ENCODE measurements at places on chromosomes 2 and 18.

DNA sequence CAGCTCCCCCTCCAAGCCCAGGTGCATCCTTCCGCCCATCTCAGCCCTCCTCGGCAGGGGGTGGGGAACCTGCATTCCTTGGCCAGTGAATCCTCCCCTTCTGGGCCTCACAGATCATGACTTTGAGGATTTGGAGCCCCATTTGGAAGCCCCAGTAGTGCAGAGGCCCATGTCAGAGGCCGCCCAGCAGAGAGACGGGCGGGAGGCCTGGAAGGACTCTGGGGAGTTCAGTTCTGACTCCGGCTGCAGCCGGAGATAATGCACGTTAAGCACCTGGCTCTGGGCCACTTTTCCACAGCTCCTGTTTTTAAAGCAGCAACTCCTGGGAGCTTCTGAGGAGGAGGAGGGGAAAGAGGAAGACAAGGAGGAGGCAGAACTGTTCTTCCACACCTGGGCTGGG lies 14.9 kb downstream of the ATOH8 start:
- no peak for DNase-seq

DNA sequence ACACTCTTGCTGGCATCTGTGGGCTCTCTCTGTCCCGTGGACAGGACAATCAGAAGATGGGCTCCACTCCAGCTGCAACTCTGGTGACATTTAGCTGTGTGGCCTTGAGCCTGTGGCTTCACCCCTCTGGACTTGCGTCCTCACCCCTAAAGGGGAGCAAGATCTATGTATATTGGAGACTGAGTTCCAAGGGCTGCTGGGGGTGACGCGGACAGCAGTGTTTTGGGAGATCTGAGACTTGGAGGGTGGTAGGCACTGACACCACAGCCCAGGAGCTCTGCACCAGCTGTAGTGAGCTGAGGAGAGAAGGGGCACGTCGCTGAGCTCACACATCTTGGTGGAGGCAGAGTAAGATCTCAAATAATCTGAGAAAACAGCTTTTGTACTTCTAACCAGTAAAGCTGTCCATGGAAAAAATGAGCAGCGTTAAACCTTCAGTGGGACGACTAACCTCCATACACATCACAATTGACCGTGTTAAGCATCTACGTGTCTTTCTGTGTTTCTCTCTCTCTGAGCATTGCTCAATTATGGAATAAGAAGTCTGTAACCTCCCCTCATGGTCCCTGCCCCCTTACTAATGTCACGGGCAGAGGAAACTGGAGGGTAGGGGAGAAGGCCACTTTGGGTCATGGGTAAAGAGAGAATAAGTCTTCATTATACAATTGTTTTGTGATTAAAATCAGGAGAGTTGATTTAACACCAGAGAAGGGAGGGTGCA lies 85.8 kb downstream of the SH3RF3 start:
- DNase-seq: no peak

DNA sequence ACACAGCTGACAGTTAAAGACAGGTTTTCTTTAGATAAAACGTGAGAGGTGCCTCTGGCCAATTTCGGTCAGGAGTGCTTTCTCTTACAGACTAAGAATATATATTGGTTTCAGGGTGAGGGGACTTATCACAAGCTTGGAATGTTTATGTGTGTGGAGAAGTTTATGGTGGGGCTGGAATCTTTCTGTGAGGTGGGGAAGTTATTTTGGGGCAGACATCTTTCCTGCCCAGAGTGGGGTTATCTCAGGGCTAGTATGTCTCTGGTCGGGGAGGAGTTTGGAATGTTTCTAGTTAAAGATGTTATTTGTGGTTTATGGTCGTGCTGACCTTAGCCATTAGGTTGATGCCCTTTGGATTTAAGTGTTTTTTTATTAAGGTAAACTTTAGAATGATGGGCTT lies 115.2 kb downstream of the SLC5A7 start:
- DNase-seq: no peak

DNA sequence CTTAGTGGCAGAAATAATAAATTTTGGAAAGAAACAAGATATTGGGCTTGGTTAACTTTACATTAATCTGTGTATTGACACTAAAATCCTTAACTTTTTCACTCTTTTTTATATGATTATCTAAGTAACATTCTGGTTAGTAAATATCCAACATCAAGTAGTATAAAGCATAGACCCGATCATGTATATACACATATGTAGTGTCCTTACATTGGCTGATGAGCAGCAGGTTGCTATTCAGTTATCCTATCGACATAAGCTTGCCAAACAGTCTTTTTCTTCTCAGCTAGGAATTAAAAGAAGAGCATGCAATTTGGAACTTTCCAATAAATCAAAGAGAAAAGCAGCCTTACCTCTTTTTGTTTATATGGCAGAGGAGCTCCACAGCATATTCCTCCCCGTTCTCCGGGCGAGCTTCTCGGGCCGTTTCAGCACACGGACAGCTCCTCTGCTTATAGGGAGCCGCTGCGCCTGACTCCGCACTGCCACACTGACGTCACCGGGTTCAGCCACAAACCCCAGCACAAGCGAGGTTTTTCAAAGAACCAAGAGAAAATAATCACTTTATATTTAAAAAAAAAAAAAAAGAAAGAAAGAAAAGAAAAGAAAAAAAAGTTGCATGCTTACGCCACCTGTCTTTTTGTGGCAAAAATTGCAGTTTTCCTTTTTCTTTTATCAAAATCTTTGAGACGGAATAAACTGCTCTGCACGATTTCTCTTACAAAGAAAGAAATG lies at the start of gene SCG2:
SCG2 (minus strand) TSS at position 430 of the 735 bp plus-strand sequence. CDS start 3,079 bp downstream, outside the sequence.
- DNase-seq: no peak

GRCh38 chr2:111665011-111665410 lies 219.0 kb downstream of the ANAPC1 start:
- no peak for DNase-seq

Measured in CD4-positive, alpha-beta T cell (primary cell).